AG09319 (cell line): ENCODE measurements at places on chromosomes 6 and 20.

DNA sequence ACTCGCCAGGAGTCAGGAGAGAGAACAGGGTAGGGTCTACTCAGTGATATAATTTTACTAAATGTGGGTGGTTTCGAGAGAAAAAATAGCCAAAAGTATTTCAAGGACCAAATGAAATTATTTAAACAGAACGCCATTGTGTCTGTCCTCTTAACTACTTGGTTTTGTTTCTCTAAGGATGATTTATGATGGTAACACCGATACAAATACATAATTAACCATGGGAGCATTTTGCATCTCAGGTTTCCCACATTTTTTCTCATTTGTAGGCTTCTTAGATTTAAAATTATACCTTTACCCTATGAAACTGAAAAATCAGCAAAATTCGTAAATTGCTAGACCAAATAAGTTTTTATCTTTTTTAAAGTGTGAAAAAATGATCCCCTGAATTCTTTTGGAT lies 188.2 kb downstream of the ZFP64 start:
- DNase-seq: no peak

- DNase-seq: no peak
Observed at GRCh38 chr6:55888917-55889316, 13.5 kb upstream of the BMP5 start.

DNA sequence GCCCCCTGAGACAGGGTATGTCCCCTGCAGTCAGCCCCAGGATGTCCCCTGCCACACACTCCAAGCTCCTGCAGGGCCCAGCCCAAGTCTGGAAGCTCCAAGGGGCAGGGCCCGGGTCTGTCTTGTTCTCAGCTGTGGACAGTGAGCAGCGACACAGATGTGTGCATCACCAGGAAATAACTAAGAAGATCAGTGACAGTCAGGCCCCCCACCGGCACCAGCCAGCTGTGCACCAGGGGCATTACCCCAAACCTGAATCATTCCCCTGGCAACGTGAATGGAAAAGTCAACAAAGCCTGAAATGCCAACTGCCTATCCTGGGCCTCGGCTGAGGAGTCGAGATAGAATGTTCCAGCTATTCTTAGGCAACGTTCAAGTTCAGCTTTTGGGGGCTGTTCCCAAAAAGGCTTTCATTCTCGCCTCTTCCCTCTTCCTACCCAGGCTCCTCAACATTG lies 105.0 kb downstream of the PREX1 start:
- no peak for DNase-seq

- no peak for DNase-seq
Observed at GRCh38 chr20:24236201-24236600, 233.2 kb upstream of the SYNDIG1 start.

DNA sequence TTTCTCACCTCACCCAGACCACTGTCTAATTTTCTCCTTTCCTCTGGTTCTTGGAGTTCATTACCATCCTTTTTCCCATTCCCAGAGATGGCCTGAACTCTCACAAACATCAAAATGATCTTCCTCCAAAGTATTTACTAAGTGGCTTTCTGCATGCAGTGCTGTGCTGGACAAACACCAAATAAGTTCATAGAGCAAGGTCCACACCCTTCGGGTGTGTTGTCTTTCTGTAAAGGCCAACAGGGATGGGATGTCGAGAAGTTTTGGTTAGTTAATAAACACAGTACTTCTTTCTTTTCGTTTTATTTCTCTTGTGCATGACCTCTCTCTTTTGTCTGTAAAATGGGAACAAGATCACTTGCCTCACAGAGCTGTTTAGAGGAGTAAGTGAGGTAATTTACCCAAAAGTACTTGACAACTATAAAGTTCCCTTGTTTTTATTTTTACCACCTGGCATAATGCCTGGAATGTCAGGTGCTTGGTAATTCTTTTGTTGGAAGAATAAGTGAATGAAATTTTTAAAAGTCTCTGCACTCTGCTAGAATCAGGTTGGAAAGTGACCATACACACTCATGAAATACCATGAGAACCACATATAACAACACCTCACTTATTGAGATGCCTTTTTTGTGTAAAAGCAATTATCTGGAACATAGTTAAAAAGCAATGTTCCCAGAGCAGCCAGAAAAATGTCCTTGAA lies 22.8 kb upstream of the CCN6 start:
- DNase-seq: no peak

- peak; percentile 52 for DNase-seq
Observed at GRCh38 chr6:44052419-44053023, 74.7 kb downstream of the MRPL14 start.

- DNase-seq: no peak
Observed at GRCh38 chr6:74585753-74586152, 620.1 kb downstream of the COL12A1 start.

DNA sequence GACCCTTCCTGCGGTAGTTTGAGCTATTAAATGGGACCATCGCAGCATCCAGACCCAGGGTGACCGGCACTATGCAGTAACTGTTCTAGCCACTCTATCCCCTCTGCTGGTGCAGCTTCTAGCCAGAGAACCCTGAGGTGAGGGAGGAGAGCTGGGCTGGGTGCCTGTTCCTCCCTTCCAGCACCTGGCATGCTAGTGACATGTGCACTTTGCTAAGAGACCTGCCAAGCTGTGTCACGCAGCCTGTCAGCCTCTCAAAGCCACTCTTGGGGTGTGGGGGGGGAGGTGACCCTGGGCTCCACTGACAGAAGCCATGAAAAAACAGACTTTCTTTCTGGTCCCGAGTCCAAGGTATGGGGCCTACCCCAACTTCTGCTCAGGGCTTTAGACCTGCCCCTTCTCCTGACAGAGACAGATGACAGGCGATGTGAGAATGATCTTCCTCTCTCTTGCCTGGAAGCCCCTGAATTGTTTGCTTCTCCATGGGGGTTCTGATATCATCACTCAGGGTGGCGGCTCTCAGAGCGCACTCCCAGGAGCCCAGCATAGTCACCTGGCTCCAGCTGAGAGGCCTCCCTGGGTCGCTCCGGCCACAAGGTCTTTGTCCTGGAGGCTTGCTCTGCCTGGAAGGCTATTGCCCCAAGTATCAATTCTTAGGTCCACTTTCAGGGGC lies 47.2 kb upstream of the MLN start:
- no peak for DNase-seq

- no peak for DNase-seq
Observed at GRCh38 chr6:35170166-35170565, 29.0 kb upstream of the TCP11 start.

DNA sequence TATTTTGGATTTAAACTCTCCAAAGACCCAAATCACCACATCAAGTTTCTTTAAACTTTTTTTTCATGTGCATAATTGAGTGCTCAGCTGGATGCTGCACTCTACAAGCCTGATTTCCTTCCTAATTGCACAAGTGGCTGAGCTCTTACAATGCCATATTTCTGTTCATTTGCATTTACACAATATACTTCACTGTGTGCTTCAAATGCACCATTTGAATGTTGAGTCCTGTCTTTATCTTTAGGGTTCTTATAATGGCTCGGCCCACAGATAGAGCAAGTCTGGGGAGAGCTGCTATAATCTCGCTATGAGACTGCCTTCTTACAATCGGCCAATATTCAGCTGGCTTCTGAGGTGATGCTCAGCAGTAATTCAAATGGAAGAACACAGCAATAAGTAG lies 200.6 kb upstream of the MAP3K7 start:
- no peak for DNase-seq

- DNase-seq: no peak
Observed at GRCh38 chr20:20358801-20359200, 9.1 kb upstream of the INSM1 start.

GRCh38 chr6:140276719-140277118 lies 902.3 kb upstream of the CITED2 start:
- DNase-seq: no peak

- no peak for DNase-seq
Observed at GRCh38 chr6:40922281-40922680, 116.7 kb downstream of the UNC5CL start.

DNA sequence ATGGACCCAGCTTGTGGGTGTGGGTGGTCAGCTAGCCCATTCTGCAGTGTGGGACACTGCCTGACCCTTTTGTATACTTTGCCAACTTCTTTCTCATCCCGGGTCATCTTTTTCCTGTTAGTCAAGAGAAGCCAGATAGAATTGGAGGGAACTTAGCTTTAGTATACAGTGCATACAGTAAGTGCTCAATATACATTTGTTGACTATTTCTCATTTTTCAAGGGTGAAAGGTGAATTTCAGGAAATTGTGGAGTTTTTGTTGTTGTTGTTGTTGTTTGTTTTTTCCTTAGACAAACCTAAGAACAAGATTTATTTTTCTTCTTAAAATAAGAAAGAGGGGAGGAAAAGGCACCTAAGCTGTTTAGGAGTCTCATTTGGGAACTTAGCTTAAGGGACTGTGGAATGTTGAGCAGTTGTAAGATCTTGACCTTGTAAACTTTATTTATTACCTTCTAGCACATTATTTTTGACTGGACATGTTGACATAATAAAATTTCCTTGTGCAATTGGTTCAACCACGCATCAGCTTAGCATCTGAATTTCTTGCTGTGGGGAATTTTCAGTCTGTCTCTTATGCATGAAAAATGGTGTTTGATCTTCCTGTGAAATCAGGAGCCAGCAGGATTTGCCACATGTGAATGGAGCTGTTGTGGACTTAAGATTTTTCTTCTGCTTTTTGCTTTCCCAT lies 113.6 kb downstream of the ARID1B start:
- no peak for DNase-seq
